ENCODE measurements at places on chromosomes 13 and 19.

DNA sequence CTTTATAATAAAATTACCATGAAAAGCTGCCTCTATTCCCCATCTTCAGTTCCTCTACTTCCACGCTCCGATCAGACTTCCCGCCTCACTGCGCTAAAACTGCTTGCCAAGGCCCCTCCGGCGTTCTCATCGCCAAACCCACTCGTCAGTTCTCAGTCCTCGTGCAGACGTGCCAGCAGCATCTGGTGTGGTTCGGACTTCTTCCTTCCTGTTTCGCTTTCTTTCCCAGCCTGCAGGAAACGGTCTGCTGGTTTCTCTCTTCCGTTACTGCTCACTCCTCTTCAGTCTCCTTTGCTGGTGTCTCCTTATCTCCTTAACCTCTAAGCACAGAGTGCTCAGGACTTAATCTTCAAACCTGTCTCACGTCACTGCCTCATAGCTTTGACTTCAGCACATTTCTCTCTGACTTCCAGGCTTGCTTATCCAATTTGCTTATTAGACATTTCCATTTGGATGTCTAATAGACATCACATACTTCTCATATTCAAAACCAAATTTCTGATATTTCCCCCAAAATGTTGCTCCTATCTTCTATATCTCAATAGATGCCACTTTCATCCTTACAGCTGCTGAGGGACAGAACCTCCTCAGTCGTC, 40.3 kb downstream of the RCBTB2 start:
- peak; percentile 44 for DNase-seq

DNA sequence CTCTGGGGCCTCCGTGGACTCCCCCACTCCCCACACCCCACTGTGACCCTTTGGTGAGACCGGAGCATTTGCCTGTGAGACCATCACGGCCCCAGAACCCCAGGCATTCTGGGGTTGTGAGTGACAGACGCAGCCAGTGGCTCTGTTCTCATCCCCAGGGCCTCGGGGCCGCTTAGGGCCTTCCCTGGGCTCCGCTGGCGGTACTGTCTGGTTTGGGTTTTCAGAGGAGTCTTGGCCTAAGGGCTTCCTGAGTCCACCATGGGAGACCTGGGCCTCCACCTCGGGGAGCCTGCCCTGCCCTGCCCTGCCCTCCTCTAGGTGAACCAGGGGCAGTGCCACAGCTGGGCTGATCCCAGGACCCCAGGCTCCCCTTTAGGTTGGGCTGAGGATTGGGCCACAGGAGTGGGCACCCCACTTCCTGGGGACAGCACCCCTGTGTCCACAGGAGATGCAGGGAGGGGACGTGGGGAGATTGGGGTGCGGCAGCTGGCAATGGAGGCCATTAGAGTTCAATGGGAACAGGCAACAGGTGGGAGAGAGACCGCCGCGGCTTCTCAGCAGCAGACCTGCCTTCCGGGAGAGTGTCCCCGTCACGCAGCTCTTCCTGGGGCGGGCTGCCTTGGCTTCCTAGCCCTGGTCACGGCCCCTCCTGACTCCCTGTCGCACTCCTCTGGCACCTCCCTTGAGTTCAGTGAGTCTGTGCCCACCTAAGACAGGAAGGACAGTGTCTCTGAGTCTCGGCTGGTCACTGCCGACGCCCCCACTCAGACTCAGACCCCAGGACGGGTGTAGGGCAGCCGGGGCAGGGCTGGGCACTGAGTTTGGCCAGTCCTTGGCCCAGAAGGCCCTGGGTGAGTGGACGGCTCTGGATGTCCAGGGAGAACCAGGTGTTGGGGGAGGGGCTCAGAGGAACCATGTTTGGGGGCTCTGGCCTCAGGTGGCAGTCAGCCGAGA, 164.1 kb downstream of the KDM4B start:
- no peak for DNase-seq

- DNase-seq = no peak
Observed at GRCh38 chr13:19836472-19836871, 27.0 kb downstream of the ZMYM5 start.

GRCh38 chr19:55092423-55093318, 17.0 kb downstream of the EPS8L1 start:
- no peak for DNase-seq

GRCh38 chr19:18437491-18438330, at the start of gene ISYNA1:
Gene ISYNA1, minus strand, starts transcription at chr19:18438133. Its CDS starts 154 bp downstream, at chr19:18437979.
- DNase-seq = peak; percentile 64

- DNase-seq = no peak
Observed at GRCh38 chr13:42751693-42752092, 29.7 kb upstream of the FAM216B start.

DNA sequence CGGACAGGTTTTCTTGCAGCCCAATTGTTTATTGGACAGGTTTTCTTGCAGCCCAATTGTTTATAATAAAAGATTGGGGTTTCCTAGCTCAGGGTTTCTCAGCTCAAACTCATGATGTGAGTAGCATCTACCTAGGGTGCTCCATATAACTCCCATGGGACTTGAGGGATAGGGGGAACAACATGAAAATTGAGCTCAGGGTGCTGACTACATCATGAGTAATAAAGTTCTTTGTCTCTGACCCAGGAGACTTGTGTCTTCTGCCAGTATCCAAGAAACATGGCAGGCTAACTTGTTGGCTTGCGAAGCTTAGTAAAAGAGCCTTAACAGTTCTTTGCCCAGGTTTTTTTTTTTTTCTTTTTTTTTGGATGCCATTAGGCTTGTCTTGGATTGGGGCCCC, 59.2 kb upstream of the MYCBP2 start:
- no peak for DNase-seq

DNA sequence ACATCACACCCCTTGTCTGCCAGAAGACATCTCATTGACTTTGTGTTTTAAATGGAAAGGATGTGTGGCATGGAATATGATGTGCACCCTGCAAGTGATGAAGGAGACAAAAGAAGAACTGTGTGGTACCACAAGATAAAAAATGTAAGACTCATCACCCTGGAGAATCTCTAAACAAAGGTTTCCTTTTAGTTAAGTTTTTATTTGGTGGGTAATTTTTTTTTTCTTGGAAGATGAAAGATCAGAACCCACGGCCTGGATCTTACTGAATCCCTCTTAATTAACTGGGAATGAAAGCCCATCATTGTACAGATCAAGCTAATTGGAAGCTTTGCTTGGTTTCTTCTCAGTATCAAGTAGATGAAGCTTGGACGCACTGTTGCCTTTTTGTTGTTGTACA, 129.6 kb downstream of the DCLK1 start:
- no peak for DNase-seq

DNA sequence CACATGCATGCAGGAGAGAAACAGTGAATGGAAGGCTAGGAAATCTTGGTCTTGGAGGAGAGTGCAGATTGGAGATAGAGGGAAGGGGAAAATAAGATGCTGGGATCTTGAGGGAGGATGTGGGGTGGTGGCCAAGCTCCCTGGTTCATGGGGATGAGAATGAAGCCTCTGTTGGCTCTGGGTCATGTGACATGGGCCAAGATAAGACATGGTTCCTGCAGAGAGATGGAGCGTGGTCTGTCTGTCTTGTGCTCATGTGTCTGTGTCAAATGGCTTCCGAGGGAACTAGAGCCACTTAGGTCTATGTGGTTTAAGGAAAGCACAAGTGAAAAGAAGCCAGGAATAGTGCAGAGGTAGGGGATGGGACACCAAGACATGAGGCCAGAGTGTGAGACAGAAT, 30.8 kb upstream of the FFAR2 start:
- no peak for DNase-seq

DNA sequence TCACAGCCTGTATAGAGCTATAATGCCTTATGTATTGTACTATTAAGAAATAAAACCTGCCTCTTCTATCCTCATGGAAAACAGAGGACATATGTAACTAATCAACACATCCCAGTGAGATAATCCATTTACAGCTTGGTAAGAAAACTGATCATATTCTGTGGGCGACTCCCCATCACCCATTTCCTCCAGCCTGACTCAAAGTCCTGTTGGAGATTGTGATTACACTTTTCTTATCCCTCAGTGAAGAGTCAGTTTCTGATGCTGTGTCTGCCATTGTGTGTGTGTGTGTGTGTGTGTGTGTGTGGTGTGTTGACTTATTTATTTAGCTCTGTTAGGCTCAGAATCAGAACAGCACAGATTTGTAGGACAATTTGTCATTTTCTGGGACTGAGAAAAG, 212.8 kb downstream of the FGF9 start:
- DNase-seq = no peak

DNA sequence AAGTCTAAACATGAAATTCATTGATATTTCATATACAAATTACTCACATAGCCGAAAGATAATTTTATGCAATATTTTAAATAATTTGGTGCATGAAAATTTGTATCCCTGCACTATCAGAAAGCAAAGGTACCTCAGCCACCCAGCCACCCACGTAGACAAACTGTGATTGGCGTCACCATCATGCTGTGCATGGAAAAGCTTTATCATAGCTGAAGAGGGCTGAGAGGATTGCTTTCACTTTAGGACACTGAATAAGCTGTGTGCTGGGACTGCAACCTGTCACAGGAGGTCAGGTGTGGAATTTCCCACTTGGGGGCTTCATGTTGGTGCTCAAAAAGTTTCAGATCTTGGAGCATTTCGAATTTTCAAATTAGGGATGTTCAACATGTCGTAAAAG, 96.3 kb downstream of the MYCBP2 start:
- no peak for DNase-seq

DNA sequence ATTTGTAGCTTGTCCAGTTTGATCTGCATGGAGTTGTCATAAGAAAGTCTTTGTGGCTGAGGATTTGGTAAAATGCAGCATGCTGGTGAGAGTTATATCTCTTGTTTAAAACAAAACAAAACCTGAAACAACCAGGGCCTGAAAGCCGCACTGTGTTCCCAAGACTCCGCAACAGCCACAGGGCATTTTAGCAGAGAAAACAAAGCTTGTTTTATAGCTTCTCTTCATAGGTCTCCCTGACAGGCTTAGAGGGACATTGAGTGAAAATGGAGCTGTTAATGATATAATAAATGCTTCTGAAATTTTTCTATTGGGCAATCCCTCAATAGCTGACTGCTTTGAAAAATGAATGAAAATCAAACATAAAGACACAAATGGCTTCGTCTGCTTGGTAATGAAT, 148.7 kb upstream of the RNF113B start:
- DNase-seq = no peak

DNA sequence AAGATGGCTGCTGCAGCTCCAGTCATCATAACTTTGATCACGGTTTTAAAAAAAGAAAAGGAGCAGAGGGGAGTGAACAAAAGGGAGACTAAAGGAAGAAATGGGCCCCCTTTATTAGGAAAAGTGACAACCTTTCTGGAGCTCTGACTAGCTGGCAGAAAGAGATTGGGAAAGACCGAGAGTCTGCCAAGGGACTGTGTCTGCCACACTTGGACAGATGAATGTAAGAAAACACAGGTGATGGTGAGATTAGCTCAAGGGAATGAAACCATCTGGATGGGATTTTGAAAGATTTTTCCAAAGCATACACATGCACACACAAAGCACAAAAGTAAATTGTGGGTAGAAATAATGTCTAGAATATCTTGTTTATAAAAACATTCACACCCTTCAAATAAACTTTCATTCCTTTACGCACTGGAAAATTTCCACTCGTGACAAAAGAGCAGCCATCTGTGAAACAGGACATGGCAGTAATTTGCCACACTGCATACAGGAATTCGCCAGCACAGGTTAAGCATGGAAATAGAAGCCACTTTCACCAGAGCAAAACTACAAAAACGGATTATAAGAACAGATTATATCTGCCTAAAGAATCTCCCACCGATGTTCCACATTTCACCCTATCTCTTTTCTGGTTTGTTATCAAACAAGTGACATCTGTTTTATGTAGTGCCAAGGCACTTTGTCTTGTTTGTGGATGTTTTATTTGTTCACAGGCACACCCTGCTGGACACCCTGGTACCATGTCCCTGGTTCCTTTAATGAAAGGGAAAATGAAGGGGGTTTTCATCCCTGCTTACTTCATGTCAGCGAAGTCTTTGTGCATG, 819.5 kb downstream of the DIAPH3 start:
- DNase-seq = no peak

DNA sequence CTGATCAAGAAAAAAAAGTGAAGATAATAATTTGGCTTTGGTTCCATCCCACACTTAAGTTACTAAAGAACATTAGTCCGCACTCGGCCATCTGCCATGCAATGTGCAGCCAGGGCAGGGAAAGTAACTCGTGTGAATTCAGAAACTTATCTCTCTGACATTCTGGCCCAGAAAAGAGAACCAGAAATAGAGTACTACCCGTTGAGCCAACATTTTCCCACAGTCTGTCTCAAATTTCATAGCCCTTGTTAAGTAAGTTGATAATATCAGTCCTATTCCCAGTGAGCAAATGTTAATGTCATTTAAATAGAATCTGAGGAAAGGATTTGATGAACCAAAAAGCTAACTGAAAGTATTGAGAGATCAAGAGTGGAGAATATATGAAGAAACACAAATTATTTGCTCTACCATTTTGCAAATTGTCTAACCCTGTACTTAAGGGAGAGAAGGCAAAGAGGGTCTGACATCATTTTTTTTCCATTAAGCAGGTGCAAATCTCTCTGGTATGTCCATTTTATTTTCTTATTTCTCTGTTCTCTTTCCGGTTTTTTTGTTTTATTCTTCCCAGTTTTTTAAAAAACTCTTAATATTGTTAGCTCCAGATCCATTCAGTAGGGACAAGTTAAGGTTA, 156.3 kb downstream of the NDFIP2 start:
- DNase-seq = no peak

DNA sequence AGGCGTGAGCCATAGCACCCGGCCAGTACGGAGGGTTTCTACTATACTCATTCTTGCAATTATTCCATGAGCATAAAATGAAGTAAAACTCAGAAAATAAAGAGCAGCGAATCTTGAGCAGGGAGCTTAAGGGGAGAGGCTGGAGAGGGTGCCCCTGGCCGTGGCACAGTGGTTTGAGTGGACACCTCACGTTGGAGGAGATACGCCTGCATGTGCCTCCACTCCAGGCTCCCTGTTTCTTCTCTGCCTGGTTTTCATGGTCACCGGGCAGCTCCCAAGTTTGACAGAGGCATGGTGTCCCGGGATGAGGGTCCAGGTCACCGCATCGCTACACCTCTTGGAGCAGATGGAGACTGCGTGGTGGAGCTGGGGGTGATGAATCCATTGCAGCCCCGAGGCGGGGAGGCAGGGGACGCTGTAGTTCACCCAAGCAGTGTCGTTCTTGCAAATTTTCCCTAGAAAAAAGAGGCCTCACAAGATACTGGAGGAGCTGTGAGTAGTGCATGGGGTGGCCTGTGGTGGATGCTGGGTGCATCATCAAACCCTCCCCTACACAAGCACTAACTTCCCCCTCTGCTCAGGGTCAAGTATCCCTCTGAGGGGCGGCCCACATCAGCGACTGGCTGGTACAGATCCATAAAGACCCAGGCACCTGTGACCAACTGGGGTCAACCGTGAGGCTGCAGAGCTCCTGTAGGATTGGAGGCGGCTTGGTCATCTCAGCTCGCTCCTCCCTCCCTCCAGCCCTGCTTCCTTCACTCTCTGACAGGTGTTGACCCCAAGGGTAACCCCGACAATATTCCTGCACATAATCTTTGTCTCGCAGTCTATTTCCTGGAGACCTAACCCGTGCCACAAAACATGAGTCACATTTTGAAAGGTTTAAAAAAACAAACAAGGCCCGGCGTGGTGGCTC, 3.6 kb upstream of the MIER2 start:
- DNase-seq = no peak

DNA sequence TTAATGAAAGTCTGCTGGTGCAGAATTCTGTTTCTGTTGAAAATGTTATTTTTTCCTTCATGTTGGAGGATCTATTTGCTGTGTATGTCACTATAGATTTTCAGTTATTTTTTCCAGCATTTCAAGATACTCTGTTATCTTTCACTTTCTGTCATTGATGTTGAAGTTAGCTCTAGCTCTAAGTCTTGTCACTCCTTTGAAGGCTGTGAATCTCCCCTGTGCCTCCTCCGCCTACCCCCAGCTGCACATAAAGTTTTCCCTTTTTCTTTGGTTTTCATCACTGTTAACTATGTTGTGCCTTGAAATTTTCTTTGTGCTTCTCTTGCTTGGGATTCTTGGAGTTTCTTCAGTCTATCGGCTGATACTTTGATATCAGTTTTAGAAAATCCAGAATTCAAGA, 20.8 kb downstream of the URI1 start:
- DNase-seq = no peak

Measured in stimulated activated CD8-positive, alpha-beta memory T cell treated with anti-CD3 and anti-CD28 coated beads, Interleukin-4, amount 100 ng/mL, for 4 hours (primary cell).